ENCODE measurements at places on chromosomes 1 and 21. TPM values are rescaled to one million over a fixed set of nuclear protein-coding genes. Genes with fewer than 3 reads are reported as not detected.

GRCh38 chr1:234498448-234499118 lies 19.6 kb upstream of the TARBP1 start:
- no peak for DNase-seq

DNA sequence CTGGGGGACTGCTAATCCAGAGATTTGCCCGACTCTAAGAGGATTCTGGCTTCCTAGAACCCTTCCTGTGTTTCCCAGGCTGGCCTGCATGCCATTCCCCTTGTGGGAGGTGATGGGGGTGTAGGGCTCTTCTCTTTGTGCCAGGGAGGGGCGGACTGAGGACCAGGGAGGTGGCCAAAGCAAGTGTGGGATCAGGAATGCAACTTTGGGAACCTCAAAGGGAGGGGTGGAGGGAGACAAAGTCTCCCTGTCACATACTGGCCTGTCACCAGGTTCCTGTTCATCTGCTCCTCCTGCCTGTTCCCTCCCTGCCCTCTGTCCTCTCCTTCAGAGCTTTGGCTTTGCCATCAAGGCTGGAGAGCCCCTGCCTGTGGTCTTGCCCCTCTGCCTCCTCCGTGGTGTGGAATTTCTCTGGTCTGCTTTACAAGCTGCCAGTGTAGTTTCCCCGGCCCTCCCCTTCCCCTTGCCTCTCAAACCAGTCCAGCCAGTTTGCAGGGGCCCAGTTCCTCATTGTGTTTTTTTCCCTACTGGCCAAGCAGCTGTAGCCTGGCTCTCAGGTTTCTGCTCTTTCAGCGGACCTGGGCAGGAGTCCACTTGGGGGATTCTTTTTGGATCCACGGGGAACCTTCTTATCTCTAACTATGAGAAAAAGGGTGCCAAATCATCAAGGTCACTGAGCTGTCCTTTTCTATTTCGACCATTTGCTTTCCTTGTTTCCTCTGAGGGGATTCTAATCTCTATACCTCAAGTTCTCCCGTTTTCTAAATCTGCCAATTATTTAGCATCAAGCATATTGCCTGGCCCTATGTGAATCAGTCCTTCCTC lies 1.8 kb downstream of the CGN start:
- no peak for DNase-seq

Gene AK5
- polyA plus RNA-seq, result 2.8 TPM

DNA sequence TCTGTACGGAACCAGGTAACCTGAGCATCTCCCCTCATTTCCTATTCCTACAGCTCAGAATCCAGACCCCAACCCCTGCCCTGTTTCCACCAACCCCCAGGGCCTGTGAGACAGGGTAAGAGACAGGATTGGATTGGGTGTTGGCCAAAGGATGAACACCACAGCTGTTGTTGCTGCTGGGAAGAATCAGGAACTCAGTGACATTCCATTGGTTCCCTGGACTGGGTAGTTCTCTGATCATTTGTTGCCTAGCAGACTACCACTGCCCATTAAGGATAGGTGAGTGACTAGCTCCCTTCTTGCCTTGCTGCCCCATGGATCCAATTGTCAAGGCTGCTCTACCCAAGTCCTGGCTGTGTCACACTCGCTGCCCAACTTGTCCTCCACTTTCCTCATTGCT lies 10.0 kb downstream of the NCSTN start:
- DNase-seq, result no peak

- DNase-seq, result no peak
Measured at GRCh38 chr21:20639026-20639425, 359.2 kb upstream of the NCAM2 start.

- no peak for DNase-seq
Measured at GRCh38 chr1:221510793-221511503, 230.9 kb downstream of the DUSP10 start.

Gene NHLH1
- polyA plus RNA-seq, result 0.10 TPM

Gene KCNN3
- 2.5 TPM for polyA plus RNA-seq

DNA sequence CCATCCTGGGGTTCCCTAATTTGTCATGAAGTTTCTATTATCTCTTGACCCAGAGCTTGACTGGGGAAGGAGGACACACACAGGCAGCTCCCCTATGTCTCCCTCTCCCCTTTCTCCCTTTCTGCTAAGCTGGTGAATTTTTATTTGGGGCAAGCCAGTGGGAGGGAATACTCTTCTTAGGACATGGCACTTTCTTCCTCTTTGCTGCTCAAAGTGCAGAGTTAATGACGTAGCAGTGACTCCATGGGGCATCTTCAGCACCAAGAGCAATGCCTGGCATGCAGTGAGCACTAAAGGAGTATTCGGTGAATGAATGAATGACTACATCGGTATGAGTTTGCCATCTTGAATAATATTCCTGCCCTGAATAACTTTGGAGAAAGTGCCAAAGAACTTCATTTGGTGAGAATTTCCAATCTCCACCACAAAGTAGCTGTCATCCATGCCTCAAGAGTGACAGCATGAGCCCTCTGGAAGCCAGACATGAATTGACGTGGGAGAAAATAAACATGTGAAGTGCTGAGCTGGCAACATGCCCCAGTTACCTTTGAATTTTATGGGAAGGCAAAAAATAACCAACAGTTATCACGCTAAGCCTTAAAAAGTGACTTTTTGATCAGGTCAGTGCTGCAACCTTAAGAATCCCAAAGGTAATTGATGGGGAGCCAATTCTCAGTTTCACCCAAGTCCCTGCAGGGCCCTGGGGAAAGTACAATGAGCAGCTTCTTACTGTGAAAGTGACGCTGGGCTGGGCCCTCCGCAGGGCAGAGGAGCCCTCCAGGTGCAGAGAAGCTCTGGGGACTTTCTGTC lies 22.1 kb upstream of the ATF3 start:
- no peak for DNase-seq

DNA sequence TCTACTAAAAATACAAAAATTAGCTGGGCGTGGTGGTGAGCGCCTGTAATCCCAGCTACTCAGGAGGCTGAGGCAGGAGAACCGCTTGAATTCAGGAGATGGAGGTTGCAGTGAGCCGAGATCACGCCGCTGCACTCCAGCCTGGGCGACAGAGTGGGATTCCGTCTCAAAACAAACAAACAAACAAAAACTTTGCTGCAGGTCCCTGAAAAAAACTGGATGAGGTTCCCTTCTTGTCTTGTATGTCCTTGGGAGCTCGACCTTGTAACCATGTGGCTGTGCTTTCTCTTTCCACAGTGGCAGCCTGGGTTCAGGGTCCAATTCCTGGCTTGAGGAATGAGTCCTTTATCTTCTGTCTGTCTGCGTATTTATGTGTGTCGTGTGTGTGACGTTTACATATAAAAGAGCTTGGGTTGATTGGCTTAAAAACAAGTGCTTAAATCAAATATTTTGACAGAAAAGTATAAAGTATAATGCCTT lies 18.0 kb upstream of the COX20 start:
- DNase-seq, result no peak

Gene FOXD3
- 0.22 TPM for polyA plus RNA-seq

DNA sequence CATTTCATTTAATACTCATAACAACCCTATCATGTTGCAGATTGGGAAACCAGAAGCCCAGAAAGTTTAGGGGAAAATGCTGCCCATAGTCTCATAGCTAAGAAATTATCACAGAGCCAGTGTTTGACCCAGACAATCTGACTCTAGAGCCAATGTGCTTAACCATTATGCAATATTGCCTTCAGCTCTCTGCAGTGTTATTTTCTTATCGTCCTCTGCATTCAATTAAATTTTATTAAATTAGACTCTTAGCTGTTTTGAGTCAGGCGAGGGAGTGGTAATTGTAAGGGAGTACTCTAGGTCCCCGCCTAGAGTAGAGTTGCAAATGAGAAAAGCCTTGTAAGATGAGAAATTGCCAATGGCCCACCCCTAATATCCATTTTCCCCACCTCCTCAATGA lies 191.1 kb downstream of the TTLL7 start:
- no peak for DNase-seq

Gene NKAIN1
- 4.7 TPM for polyA plus RNA-seq

GRCh38 chr21:15293240-15293639 lies 228.4 kb upstream of the NRIP1 start:
- no peak for DNase-seq

Gene NUAK2
- polyA plus RNA-seq, result 10.2 TPM

DNA sequence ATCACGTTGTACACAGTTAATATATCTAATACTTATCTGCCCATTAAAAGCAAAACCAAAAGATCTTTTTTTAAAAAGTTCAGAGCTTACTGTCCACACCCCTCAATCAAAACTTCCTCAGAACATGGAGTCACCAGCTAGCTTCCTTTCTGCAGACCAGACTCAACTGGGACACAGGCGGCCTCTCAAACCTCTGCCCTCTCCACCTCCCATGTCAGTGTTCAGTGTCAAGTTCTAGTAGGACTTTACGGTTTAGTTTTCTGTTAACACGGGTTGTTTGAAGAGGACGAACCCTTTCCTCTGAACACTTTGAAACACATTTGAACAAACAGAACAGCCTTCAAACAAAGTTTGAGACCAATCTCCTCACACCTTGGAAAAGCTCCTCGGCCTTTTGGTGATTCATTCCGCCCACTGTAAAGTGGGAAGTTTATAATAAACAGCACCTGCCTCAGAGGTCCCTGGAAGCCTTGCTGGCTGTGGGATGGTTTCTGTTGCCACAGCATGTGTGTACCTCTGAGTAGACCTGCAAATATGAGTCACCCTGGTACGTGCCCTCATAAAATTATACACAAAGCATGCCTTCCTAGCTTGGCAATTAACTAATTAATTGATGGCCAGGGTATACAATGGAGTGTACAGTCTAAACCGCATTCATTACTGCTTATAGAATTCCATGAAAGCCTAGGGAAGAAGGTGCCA lies 48.4 kb upstream of the SIPA1L2 start:
- no peak for DNase-seq

GRCh38 chr21:44263768-44264167 lies 2.1 kb upstream of the DNMT3L start:
- no peak for DNase-seq

DNA sequence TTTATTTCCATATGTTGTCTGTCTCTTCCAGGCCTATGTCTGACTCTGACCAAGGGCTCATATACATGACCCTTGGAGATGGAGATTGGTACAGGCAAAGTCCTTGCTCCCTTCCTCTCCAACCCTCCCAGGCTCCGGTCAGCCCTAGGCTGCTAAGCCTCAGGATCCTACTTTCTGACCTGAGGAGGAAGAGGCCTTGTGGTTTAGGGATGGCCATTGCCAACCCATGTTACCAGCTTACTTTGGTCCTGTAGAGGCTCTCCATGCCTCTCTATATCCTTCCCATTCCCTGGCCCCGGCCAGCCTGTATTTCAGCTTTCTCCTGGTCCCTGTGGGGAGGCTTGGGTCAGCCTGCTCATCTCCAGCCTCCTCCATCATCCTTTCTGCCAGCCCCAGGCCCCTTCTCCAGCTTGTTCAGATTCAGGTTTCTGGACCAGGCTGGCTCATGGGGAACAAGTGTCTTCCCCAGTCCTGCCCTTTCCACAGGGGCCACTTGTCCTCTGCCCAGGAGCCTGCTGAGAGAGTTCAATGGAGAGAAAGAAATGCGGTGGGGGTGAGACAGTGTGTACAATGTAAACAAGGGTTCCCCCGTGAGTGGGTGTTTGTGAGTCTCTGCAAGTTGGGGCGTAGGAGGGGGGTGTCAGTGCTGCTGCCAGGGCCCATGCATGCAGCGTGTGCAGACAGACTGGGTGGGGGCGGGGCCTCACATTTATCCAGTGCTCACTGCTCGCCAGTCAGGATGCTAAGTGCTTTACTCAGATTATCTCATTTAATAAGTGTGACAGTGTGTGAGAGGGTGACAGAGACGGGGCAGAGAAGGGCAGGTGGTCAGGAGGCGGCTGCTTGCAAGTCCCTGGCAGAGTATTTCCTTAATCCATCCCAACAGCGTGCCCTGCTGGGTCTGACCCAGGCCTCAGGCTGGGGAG lies 31.3 kb upstream of the FOXO6 start:
- no peak for DNase-seq

GRCh38 chr1:160954158-160955104 lies at the start of gene ITLN2:
TSS of gene ITLN2 (minus strand) at chr1:160954809. CDS start at chr1:160954741, 68 bp downstream.
- DNase-seq, result no peak

All from left renal cortex interstitium (tissue), 4 donors.